Lung (tissue), 17 donors: ENCODE measurements at places on chromosomes 2 and 18. TPM values are rescaled to one million over a fixed set of nuclear protein-coding genes. Genes with fewer than 3 reads are reported as not detected.

Gene ERFE
- total RNA-seq = 0.52 TPM

Gene ZNF407
- total RNA-seq = 14.1 TPM

Gene CEBPZOS
- 30.3 TPM for total RNA-seq

Gene QPCT
- total RNA-seq = 5.8 TPM

Gene FIGN
- total RNA-seq = 6.5 TPM

Gene MRPS9
- 17.6 TPM for total RNA-seq

DNA sequence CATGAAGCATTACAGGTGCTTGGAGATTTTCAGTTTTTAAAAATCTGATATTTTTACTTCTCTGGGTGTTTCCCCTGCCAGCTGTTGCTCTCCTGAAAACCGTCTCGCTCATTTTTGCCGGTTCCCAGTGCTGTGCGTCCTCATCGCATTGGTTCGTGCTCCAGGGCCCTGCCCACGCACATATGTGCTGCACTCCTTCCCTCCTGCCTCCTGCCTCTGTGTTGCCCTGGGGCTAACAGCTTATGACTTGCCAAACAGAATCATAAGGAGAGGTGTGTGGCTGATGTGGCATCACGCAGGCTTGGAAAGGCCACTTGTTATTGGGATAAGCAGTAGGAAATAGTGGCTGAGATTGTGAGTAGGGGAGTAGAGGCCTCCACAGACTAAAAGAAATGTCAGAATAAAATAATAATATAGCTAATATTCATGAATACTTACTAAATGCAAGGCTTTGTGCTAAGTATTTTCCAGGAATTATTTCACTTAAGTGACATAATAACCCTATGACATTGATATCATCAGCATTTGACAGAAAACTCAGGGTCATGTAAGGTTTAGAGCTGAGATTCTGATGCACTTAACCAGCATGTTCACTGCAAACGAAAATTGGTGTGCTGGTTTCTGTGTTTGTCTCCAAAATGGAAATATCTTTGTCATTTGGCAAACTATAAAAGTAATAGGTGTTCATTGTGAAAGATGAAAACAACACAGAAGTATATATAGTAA is 53.5 kb downstream of the SLC4A1AP start:
- H3K36me3 ChIP-seq = no peaks in the 10 kb centered on the region
- no peak overlapping the region for H3K4me3 ChIP-seq
- peak overlapping the region; percentile 92 for H3K27ac ChIP-seq
- no peak for DNase-seq

DNA sequence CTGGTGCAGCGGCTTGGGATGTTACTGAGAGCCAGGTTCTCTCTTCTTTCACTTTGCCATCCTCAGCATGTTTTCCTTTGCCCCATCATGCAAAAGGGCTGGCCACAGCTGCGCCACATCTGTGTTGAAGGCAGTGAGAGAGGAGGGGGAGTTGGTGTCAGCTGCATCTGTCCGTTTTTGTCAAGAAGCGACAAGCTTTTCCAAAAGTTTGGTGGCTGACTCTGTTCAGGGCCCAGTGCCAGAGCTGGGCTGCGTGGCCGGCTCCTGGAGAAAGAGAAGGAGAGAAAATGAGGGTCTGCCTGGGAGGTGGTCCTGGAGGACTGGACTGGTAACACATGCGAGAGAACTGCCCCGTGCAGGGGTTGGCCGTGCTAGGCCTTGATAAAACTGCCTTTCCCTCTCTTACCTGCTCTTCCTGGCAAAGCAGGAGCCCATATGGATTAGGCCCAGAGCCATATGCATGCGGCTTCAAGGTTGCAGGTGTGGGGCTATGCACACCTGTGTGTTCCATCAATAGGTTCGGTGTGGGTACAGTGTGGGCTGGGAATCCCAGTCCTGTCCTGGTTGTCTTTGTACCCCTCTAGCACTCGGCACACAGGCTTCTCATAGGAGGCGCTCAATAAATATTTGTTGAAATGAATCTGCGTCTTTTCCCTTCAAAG is 9.0 kb downstream of the RNF144A start:
- H3K4me3 ChIP-seq = no peak overlapping the region
- DNase-seq = no peak
- H3K27ac ChIP-seq = no peak overlapping the region
- no peaks in the 10 kb centered on the region for H3K27me3 ChIP-seq
- H3K36me3 ChIP-seq = no peaks in the 10 kb centered on the region

GRCh38 chr2:72000110-72000509 is 147.6 kb downstream of the CYP26B1 start:
- H3K27ac ChIP-seq = no peak overlapping the region
- DNase-seq = no peak
- no peaks in the 10 kb centered on the region for H3K36me3 ChIP-seq

GRCh38 chr18:42028247-42028832 is 73.3 kb downstream of the PIK3C3 start:
- H3K36me3 ChIP-seq = peaks cover 1% of the 10 kb centered on the region
- H3K4me1 ChIP-seq = no peaks in the 10 kb centered on the region
- peak; percentile 16 for DNase-seq

DNA sequence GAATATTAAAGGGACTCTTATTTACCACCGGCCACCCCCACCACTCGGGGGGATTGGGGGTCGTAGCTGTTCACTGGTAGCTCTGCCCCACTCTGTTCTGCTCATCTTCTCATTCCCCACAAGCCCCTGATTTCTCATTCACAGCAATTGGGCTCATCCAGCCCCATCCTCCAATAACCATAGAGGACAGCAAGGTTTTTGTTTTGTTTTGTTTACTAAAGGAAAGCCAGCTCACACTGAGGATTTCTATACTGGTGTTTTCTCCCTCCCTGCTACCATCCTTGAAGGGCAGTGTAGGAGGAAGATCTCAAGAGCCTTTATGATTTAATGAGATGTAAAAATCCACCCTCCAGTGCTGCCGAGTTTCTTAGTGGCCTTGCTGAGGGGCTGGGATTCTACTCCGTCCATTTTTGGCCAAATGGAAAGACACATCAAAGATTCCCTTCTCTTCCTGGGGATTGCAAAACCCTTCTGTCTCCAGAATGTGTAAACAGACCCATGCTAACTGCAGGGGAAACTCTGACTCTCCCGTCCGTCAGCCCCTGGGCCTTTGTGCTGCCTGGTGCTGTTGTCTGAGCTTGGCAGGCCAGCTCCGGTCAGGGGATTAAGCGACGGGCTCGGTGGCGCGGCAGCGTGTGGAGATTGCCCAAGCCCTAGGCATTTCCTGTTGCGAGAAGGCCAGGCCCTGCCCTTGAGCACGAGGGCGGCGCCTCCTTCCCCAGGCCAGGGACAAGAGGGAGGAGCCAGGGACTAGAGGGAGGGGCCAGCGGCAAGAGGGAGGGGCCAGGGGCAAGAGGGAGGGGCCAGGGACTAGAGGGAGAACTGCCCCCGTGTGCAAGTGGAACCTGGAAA is 165.0 kb downstream of the ANTXR1 start:
- H3K27me3 ChIP-seq = no peaks in the 10 kb centered on the region
- H3K36me3 ChIP-seq = no peaks in the 10 kb centered on the region
- DNase-seq = peak; percentile 92

GRCh38 chr2:60412620-60413019 is 140.8 kb downstream of the BCL11A start:
- H3K4me3 ChIP-seq = no peak overlapping the region
- peaks cover 4% of the 10 kb centered on the region for H3K4me1 ChIP-seq
- no peak overlapping the region for H3K27ac ChIP-seq
- no peak for DNase-seq
- peaks cover 2% of the 10 kb centered on the region for H3K27me3 ChIP-seq

DNA sequence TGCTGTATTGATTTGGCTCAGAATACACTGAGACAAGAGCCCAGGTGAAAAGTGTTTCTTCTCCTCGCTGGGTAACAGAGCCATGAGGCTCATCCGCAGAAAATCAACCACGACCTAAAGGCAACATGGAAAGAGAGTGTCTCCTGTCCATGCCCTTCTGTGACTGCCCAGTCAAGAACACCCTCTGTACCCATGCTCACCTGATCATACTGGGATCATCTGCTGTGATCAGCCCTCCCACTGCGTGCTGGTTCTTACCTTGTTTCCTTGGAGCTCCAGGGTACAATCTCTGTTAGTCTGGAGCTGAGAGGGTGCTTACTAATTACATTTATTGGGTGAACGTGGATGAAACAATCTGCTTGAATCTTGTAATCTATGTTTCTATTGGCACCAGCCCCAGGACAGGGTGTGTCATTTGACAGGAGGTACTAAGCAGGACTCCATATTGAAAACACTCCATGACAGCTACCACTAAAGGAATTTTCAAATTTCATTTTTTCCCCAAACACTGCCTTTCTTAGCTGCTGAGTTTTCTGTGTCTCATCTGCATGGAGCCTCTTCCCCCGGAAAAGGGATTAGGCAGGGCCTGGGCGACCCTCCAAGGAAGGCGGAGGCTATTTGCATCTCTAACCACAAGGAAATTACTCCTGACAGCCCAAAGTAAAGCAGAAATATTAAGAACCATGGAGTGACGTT is 39.7 kb upstream of the GRP start:
- no peak overlapping the region for H3K27ac ChIP-seq
- DNase-seq = peak; percentile 49
- no peak overlapping the region for H3K4me3 ChIP-seq
- H3K36me3 ChIP-seq = no peaks in the 10 kb centered on the region

DNA sequence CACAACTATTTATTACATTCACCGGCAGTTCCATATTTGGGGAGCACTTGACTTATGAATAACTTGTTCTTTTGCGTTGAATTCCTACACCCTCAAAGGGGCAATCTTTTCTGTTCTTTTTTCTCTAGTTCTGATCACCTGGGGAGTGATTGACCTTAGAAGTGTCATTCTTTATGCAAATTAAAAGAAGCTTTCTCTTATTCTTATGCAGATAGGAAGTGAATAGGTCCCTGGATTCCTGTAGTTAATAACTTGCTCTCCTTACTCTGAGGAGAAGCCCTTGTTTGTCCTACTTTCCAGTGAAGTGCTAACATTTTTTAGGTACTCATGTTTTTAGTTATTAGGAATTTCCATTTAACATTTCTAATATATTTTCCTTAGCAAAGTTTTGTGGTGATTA is 569.8 kb upstream of the LRRTM1 start:
- H3K27me3 ChIP-seq = no peaks in the 10 kb centered on the region
- no peak for DNase-seq
- H3K4me1 ChIP-seq = no peaks in the 10 kb centered on the region
- no peaks in the 10 kb centered on the region for H3K36me3 ChIP-seq

- peaks cover 13% of the 10 kb centered on the region for H3K4me1 ChIP-seq
- DNase-seq = no peak
- H3K4me3 ChIP-seq = no peak overlapping the region
- no peak overlapping the region for H3K27ac ChIP-seq
Measured at GRCh38 chr2:219220652-219221402, 2.1 kb upstream of the ABCB6 start.

DNA sequence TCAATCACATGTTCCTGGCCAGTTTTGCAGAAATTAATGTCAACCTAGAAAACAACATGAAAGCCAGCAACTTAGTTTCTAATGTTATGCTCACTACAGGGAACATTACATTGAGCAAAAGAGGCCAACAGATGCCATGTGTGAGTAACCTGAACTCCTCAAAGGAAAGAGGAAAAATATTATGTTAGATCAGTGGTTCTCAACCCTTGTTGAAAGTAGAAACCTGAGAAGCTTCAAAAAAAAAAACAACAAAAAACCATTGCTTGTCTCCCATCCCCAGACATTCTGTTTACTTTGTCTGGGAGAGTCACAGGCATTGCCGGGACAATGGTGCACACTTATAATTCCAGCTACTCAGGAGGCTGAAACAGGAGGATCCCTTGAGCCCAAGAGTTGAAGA is 57.7 kb downstream of the METTL4 start:
- H3K4me1 ChIP-seq = no peaks in the 10 kb centered on the region
- no peak overlapping the region for H3K27ac ChIP-seq
- DNase-seq = no peak
- no peaks in the 10 kb centered on the region for H3K36me3 ChIP-seq
- H3K4me3 ChIP-seq = no peak overlapping the region
- no peaks in the 10 kb centered on the region for H3K27me3 ChIP-seq

DNA sequence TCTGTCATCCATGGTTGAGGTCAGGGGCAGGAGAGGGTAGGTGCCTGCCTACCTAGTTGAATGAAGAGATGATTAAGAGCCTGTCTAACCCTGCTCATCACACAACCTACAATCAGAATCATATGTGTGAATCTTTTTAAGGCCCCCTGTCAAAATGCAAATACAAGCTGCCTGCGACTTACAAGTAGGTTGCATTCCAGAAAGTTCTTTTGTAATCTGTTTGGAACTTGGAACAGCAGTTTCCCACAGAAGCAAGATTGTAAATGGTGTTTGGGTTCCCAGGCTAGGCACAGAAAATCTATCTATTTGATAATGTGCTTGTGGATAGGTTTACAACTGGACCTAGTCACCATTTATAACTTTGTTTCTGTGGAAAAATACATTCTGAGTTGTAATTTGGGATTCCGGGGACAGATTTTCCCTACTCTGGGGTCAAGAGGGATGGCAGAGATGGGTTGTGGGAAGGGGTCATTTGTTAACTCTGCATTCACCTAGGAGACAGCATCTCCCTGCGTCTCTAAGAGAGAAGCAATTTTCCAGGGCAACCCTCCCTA is 4.4 kb downstream of the LIPG start:
- H3K27ac ChIP-seq = no peak overlapping the region
- peaks cover 6% of the 10 kb centered on the region for H3K4me1 ChIP-seq
- no peak for DNase-seq
- peaks cover 16% of the 10 kb centered on the region for H3K27me3 ChIP-seq
- H3K4me3 ChIP-seq = no peak overlapping the region

GRCh38 chr2:226818930-226819329 is 16.9 kb upstream of the RHBDD1 start:
- H3K36me3 ChIP-seq = no peaks in the 10 kb centered on the region
- no peak overlapping the region for H3K27ac ChIP-seq
- no peaks in the 10 kb centered on the region for H3K4me1 ChIP-seq
- no peaks in the 10 kb centered on the region for H3K27me3 ChIP-seq
- H3K4me3 ChIP-seq = no peak overlapping the region

DNA sequence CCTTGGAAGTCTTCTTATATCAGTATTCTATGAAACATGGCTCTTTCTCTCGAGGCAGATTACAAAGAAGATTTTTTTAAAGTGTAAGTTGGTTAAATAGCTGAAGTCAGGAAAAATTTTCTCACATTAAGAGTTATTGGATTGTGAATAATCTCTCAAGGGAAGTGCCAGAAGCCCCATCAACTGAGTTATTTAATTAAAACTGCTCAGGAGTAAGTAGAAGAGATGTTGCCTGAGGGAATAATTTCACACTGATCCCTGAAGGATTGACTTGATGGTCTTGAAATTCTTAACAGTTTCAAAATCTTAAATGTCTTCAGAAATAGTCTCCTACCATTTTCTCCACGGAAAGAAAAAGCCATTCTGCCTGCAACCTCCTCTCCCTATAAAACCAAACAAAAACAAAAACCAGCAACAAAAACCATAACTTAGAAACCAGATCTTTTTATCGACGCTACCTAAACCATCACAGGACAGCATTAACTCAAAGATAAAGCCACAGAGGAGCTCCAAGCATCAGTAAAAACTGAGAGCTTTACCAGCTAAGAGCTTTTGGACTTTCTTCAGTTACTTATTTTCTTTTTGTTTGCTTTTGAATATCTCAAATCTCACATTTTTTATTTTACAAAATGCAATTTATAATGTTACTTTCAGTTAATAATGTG is 12.9 kb downstream of the CD226 start:
- H3K27ac ChIP-seq = no peak overlapping the region
- no peaks in the 10 kb centered on the region for H3K27me3 ChIP-seq
- H3K4me3 ChIP-seq = no peak overlapping the region
- no peaks in the 10 kb centered on the region for H3K36me3 ChIP-seq
